ENCODE measurements at places on chromosomes 7 and 10.

GRCh38 chr10:44946205-44946604, 13.4 kb upstream of the RASSF4 start:
- no peak for DNase-seq

- DNase-seq = no peak
Measured at GRCh38 chr10:84398696-84399095, 70.3 kb downstream of the CCSER2 start.

DNA sequence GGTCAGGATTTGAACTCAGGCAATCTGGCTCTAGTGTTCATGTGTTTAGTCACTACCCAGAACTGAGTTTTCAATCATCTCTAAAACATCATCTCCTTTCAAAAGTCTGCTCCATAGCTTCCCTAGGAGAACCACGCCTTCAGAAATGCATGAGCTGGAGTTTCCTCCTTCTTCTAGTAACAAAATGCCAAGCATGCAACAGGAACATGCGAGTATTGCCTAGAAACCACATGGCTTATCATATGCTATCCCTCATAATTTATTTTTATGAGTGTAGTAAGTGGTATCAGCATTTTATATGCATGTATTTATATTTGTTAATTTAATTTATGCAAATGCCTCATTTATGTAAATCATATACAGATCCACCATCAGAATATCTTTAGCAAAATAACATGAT, 170.9 kb downstream of the RAB11FIP2 start:
- DNase-seq = no peak

- DNase-seq = no peak
Measured at GRCh38 chr10:60737242-60737641, 41.0 kb upstream of the CDK1 start.
